Islet precursor cell (in vitro differentiated cells): ENCODE measurements at places on chromosomes 5 and 9.

DNA sequence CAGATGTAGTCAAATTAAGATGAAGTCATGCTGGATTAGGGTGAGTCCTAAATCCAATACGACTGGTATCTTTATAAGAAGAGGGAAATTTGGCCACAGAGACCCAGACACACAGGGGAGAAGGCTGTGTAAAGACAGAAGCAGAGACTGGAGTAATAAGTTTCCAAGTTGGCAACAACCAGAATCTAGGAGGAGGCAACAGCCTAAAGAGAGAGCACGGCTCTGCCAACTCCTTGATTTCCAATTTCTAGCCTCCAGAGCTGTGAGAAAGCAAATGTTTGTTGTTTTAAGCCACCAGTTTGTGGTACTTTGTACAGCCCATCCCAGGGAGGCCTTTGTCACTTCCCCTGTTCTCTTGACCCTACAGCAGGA lies 74.4 kb downstream of the ATG10 start:
- no peak for DNase-seq

DNA sequence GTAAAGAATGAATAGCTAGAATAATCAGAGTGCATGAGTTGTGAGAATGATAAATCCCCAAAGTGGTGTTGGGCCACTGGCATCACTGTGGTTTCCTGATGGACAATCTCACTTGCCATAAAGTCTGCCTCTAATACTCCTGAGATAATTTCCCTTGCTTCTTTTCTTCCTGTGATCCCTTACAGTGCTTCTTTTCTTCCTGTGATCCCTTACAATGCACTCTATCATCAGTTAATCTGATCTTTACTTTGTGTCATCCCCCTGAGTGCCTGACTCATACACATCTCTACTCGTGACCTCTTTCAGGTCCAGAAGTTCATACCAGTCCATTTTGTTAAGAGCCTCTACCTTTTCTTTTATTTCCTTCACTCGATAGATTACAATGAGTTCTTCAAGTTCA lies 418.3 kb downstream of the HCN1 start:
- DNase-seq, result no peak

GRCh38 chr5:151627650-151628049 lies 36.5 kb upstream of the FAT2 start:
- no peak for DNase-seq

GRCh38 chr9:3719286-3719685 lies 193.5 kb upstream of the RFX3 start:
- DNase-seq, result no peak

GRCh38 chr9:21991072-21991959 lies 2.9 kb downstream of the CDKN2A start:
- no peak for DNase-seq

GRCh38 chr5:53915120-53915519 lies 354.7 kb downstream of the NDUFS4 start:
- no peak for DNase-seq

GRCh38 chr5:103207011-103207410 lies 51.6 kb upstream of the MACIR start:
- DNase-seq, result no peak

- DNase-seq, result no peak
Observed at GRCh38 chr5:9444346-9444745, 101.5 kb downstream of the SEMA5A start.

GRCh38 chr9:81557452-81558090 lies 131.8 kb downstream of the TLE1 start:
- no peak for DNase-seq

- no peak for DNase-seq
Observed at GRCh38 chr5:83540783-83541182, 69.2 kb downstream of the VCAN start.

DNA sequence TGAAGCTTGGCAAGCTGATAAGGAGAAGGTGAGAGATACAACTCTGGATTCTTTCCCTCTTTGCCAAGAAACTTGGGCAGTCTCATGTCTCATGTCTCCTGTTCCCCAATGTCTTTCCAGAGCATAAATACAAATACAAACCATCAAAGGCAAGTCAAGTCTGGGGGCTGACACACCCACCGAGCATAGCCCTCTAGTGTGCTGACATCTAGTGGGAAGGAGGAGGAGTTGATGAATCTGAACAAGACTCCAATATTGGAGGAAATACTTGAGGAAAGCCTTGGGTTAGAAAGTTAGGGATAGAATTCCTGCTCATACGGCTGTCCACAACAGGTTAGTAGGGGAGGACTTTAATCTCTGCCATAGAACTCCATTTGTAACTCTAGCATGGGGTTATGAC lies 8.6 kb downstream of the MLANA start:
- DNase-seq, result no peak

DNA sequence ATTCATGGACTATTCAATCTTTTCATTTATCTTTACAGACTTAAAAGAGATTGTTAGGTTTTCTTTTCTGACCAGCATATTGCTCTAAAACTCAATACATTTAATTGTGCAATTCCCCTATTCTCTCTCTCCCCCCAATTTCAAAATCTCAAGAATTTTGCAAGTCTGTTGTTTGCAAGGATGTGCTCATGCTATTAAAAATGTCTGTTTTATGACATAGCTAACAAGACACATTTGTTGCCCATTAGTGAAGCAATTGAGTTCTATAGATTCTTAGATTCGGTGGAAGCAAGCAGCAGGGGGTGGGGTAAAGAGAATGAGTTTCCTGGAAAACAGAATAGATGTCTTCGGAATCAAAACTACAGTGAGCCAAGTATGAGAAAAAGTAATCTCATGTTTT lies 8.5 kb upstream of the CSNK1A1 start:
- DNase-seq, result no peak

- DNase-seq, result no peak
Observed at GRCh38 chr9:10079284-10079964, 533.4 kb downstream of the PTPRD start.

DNA sequence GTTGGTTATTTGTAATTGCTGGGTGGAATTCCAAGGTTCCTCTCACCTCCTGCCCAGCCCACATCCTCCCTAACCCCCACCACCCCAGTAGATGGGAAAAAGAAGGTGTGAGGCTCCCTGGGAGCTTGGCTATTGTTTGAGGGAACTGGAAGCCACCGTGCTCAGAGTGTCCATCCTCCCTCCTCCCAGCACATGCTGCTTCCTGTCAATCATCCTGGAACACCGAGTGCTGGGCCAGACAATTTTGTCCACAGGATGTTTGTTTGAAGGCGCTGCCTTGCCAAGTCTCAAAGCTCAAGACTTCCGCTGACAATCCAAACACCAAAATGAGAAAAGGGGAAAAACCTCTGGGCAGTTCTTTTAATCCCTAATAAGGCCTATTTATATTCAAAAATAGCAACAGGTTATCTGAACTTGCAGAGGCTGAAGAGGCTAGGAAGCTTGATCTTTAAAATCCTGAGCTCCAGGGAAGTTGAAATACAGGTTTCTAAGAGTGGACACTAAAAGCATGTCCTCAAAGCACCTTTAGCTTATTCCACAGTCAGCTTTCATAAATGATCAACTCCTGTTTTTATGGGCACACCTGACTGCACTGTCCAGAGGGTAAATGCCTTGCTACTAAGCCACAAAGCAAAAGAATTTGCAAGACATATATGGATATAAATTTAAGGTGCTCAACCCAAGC lies 286.7 kb downstream of the NFIB start:
- DNase-seq, result no peak

DNA sequence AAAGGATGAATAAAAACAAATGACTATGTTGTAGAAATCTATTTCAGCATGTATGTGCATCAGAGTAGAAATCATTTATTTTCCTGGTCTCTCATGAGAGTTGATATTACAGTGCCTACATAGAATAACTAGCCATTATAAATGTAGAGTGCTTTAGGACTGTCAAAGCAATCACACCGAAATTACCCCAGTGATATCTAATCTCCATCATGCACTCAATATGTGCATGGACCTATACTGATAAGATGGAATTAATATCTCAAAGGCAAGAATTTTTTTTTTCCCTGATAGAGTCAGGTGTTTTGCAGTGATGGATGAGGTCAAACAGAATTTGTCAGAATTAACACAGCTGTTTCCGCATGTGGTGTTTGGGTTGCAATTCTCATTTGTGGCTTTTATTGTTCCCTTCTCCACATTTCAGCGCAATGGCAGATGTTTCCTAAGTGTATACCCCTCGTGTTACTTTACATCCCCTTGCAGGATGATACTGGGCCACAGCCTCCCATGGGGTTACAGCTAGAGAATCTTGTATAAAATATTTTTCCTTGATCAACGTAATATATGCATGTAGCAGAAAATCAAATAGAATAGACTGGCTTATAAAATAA lies 298.8 kb downstream of the RASEF start:
- no peak for DNase-seq

- no peak for DNase-seq
Observed at GRCh38 chr5:137432376-137432775, 66.8 kb downstream of the SPOCK1 start.

DNA sequence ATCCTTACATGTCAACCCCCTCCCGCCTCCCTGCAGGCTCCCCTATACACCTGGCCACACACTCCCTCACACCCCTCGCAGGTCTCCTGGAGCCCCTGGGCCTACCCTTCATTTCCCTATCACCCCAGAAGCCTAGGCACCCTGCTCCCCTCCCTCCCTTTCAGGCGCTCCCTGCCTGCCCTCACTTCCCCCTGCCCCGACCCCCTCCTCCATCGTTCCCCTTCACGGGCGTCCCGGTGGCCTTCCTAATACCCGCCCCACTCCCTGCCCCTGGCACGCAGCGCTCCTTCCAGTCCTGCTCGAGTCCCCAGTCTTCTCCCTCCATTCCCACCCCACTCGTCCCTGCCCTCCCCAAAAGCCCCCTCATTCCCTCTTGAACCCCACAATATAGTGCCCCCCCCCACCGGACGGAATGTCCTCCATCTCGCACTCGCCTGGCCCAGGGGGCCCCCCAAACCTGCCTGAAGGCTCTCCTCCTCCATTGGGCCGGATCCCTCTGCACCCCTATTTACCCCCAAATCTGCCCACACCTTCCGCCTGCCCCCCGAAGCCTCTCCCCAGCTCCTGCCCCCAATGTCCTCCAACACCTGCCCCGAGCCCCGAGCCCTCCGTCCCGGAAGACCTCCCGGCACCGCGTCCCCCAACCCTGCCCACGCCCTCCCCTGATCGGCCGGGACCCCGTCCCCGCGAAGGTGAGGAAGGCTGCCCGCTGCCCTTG lies 746 bp downstream of the STRBP start:
- no peak for DNase-seq

DNA sequence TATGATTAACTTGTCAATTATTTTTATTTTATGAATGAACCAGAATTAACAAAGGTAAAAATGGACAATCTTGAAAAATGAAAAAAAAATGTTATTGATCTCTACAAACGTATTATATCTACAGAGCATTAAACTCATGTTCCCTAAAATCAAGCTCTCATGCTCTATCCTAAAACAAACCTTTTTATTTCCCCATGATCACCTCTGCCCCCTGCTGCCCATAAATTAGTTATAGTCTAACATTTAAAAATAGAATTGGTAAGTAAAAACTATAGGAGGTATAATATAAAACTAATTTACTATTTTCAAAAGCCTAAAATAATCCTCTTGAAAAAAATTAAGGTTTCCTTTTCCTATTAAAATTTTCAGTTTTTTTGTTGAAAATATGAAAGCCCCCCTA lies 168.0 kb upstream of the POU5F2 start:
- DNase-seq, result no peak

- no peak for DNase-seq
Observed at GRCh38 chr5:53934151-53934820, 373.8 kb downstream of the NDUFS4 start.

- no peak for DNase-seq
Observed at GRCh38 chr9:130895481-130896232, 955 bp downstream of the QRFP start.

DNA sequence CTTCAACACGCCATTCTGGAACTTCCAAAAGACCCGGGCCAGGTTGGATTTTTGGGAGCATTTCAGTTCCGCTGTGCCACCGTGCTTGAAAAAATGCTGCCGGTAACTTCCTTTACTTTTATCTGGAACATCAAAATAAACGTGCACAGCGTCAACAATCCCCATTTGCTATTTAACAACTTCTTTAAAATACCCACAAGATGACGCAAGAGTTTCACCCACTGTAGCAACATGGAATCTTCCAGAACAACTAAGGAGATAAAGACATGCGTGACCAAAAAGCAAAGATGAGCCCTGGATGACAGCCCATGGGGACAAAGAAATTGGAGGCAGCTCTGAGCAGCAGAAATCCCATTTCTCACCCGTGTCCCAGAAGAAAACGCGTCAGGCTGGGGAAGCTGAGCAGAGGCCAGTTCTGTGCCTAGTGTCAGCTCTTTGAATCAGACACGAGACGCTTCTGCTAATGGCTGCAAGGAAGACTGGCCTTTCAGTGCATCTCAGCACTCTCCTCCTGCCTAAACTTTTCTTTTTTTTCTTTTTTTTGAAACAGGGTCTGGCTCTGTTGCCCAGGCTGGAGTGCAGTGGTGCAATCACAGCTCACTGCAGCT lies 61.3 kb downstream of the SECISBP2 start:
- DNase-seq, result no peak

- DNase-seq, result no peak
Observed at GRCh38 chr5:137995749-137996128, 37.1 kb downstream of the FAM13B start.

GRCh38 chr5:147036691-147037245 lies 158.2 kb upstream of the PPP2R2B start:
- DNase-seq, result no peak

DNA sequence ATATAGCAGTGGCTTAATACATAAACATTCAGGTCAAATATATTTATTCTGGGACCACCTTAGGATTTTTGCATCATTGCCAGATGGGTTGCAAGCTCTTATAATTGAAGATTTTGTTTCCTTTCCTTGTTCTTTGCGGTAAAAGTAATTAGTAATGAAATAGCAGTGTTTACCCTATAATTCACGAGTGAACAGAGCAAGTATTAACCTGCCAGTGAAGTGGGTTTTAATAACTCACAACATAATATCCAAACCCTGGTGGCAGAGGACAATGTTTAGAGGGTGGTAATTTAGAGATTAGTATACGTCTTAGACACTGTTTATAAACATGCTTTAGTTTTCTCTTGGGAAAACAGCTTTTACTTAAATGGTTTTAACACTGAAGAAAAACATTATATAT lies 11.8 kb downstream of the ARL14EPL start:
- no peak for DNase-seq

DNA sequence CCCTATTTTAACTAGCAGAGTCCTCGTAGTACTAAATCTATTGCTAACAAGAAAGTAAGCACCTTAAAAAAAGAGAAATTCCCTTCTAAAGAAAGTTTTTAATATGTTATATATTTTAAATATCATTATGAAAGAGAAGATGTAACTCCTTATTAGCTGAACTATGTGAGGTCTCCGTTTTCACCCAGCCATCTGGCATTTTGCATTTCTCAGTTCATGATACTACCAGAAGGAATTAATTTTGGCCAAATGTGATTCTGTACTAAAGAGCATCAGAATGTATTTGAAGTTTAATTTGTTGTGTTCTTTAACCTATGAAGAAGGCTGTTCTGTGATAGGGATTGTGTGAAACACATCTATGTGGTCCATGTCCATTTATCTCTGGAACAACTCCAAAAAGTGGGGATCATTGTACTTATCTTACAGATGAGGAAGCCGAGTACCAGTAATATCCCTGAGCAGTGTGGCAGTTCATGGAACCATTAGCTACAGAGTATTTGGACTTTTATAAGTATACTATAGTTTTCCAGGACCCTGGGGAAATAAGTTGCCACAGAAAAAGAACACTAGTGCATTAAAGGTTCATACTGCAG lies 29.8 kb downstream of the TNFAIP8 start:
- DNase-seq, result no peak

GRCh38 chr5:111618623-111619271 lies 106.4 kb upstream of the STARD4 start:
- no peak for DNase-seq
